PC-3 (cell line): ENCODE measurements at places on chromosomes 11 and 22. TPM values are rescaled to one million over a fixed set of nuclear protein-coding genes. Genes with fewer than 3 reads are reported as not detected.

GRCh38 chr11:48106166-48106565, 110.4 kb upstream of the OR4B1 start:
- H3K4me1 ChIP-seq = peaks cover 31% of the 10 kb centered on the region
- H3K27me3 ChIP-seq = no peaks in the 10 kb centered on the region
- H3K36me3 ChIP-seq = no peaks in the 10 kb centered on the region
- DNase-seq = no peak
- H3K27ac ChIP-seq = no peak overlapping the region

Gene OR51B4
- total RNA-seq = 0.11 TPM in 1 of 2 replicates, not detected in the other

DNA sequence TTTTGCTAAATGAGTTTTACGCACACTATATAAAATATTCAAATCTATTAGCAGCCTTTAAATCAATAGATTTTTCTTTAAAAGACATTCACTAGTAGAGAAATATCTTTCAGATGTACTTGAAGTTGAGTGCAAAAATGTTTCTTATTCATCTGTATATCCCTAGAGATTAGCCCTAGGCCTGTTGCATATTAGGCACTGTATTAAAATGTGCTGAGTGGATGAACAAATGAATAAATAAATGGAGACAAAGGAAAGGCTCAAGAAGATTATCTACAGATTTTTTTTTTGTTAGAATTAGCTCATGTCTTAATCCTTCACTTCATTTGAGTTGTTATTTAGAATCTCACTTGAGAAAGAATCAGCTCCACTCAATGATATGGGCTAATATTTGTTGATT, 12.0 kb upstream of the MMP13 start:
- H3K4me1 ChIP-seq = peaks cover 19% of the 10 kb centered on the region
- DNase-seq = no peak
- H3K4me3 ChIP-seq = no peak overlapping the region

- no peak overlapping the region for H3K27ac ChIP-seq
- H3K4me3 ChIP-seq = no peak overlapping the region
- no peaks in the 10 kb centered on the region for H3K4me1 ChIP-seq
- H3K27me3 ChIP-seq = peaks cover 16% of the 10 kb centered on the region
Observed at GRCh38 chr22:36986242-36986821, 32.9 kb downstream of the TST start.

DNA sequence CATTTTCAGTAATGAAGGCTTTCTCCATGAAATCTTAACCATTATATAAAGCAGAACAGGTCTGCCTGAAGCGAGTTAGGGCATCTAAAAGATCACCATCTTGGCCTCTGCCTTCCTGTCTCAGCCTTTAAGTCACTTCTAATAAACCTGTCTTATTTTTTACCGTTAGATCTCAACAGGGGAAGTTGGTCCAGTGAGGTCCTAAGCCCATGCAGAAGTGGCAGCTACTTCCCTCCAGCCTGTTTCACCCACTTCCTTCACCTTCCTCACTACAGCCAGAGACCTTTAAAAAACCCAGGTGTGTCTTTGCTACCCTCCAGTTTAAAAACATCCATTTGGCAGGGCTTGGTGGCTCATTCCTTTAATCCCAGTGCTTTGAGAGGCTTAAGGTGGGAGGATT, 14.1 kb upstream of the LIPT2 start:
- H3K27me3 ChIP-seq = no peaks in the 10 kb centered on the region
- H3K36me3 ChIP-seq = no peaks in the 10 kb centered on the region
- no peak for DNase-seq
- H3K4me3 ChIP-seq = no peak overlapping the region
- H3K27ac ChIP-seq = no peak overlapping the region

- H3K36me3 ChIP-seq = no peaks in the 10 kb centered on the region
- H3K4me3 ChIP-seq = no peak overlapping the region
- H3K27me3 ChIP-seq = no peaks in the 10 kb centered on the region
- peaks cover 8% of the 10 kb centered on the region; the same call in 1 of the 2 replicates for H3K4me1 ChIP-seq
Observed at GRCh38 chr11:123218451-123218850, 23.4 kb upstream of the CLMP start.

DNA sequence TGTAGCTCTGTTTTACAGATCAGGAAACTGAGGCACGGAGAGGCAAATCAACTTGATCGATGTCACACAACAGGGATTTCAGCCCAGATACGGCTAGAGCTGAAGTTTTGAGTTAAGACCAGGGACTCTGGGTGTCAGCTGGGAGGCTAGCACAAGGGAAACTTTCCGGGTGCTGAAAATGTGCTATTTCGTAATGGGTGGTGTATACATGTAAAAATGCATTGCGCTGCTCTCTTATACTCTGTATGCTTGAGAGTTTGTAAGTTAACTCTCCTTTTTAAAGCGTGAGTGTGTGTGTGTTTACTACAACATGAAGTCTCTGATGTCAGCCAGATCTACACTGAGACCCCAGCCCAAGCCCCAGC, 227.6 kb downstream of the MN1 start:
- H3K27me3 ChIP-seq = no peaks in the 10 kb centered on the region
- H3K4me1 ChIP-seq = no peaks in the 10 kb centered on the region
- H3K4me3 ChIP-seq = no peak overlapping the region
- no peaks in the 10 kb centered on the region for H3K36me3 ChIP-seq
- no peak for DNase-seq

Gene TESMIN
- 25.8 and 30.2 TPM in 2 replicates for total RNA-seq

GRCh38 chr11:20035701-20036601, 124.3 kb downstream of the DBX1 start:
- H3K4me1 ChIP-seq = peaks cover 36% of the 10 kb centered on the region
- DNase-seq = peak; percentile 95
- no peaks in the 10 kb centered on the region for H3K27me3 ChIP-seq
- peak overlapping the region; percentile 91 for H3K27ac ChIP-seq
- peaks cover 6% of the 10 kb centered on the region; the same call in 1 of the 2 replicates for H3K36me3 ChIP-seq
- H3K4me3 ChIP-seq = no peak overlapping the region

DNA sequence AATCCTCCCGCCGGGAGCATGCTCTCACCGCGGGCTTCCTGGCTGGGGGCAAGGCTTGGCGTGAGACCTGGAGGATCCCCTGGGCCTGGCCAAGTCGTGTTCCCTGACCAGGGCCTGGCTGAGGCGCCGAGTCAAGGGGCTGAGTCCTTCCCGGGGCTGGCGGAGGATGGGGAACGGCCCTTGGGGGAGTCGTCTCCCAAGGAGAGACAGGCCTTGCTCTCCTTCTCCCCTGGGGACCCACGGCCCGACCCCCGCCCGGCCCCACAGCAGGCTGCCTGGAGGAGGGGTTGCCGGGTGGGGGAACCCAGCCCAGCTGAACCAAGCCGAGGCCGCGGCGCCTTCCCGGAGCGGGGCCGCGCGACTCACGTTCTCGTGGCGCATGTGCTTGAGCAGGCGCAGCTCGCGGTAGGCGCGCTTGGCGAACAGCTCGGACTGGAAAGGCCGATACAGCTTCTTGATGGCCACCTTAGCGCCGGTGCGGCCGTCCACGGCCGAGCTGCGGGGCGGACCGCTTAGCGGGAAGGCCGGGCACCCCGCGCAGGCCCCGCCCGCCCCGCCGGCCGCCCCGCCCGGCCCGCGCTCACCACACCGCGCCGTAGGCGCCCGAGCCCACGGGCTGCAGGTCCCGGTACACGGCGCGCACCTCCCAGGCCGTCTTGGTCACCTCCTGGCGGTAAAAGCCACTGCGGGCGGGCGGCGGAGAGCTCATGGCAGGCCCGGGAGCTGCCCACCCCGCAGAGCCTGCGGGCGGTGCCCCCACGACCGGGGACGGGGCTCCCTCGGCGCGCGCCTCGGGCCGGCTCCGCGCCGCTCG, 475 bp downstream of the MAPK12 start:
- peak overlapping the region; percentile 79 for H3K4me3 ChIP-seq
- H3K36me3 ChIP-seq = no peaks in the 10 kb centered on the region
- no peaks in the 10 kb centered on the region for H3K27me3 ChIP-seq
- peak; percentile 50 for DNase-seq

- H3K27me3 ChIP-seq = no peaks in the 10 kb centered on the region
- no peaks in the 10 kb centered on the region for H3K36me3 ChIP-seq
- no peak overlapping the region for H3K27ac ChIP-seq
- no peak overlapping the region for H3K4me3 ChIP-seq
- no peak for DNase-seq
Observed at GRCh38 chr11:9922806-9923205, 258.9 kb downstream of the SWAP70 start.

DNA sequence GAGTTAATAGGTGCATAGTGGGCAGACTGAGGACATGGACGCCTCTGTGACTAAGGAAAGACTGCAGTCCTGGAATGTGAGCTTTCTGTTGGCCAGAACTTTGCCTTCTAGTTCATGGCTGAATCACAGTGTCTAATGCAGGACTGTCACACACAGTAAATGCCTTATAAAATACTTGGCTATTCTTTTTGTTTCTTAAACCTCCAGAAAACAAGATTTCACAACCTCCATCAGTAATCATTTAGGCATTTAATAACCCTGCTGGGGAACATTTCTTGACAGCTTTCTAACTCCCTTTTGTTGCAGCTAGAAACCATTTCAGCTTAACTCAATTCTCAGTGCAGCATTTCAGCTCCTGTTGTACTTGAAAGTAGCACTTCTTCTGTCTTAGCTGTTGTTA, 335.8 kb upstream of the DDI1 start:
- H3K27me3 ChIP-seq = no peaks in the 10 kb centered on the region
- H3K4me3 ChIP-seq = no peak overlapping the region
- H3K36me3 ChIP-seq = no peaks in the 10 kb centered on the region
- H3K4me1 ChIP-seq = peaks cover 3% of the 10 kb centered on the region; the same call in 1 of the 2 replicates
- H3K27ac ChIP-seq = no peak overlapping the region
- peak; percentile 52 for DNase-seq

Gene BIK
- total RNA-seq = 24.6 and 29.4 TPM in 2 replicates

GRCh38 chr11:61487342-61488025, 21.1 kb upstream of the LRRC10B start:
- no peaks in the 10 kb centered on the region for H3K36me3 ChIP-seq
- no peaks in the 10 kb centered on the region for H3K27me3 ChIP-seq
- H3K4me3 ChIP-seq = no peak overlapping the region
- peak overlapping the region; percentile 77 for H3K27ac ChIP-seq

GRCh38 chr11:32316858-32317642, 118.3 kb downstream of the WT1 start:
- no peaks in the 10 kb centered on the region for H3K27me3 ChIP-seq
- H3K4me3 ChIP-seq = no peak overlapping the region
- peaks cover 15% of the 10 kb centered on the region for H3K4me1 ChIP-seq
- H3K27ac ChIP-seq = no peak overlapping the region
- no peak for DNase-seq

- peaks cover 16% of the 10 kb centered on the region for H3K27me3 ChIP-seq
- H3K27ac ChIP-seq = no peak overlapping the region
Observed at GRCh38 chr11:45470151-45470793, 184.1 kb upstream of the SYT13 start.
